NCI-H2107 (cell line): ENCODE measurements at places on chromosomes 1 and 21.

- peak; percentile 48 for DNase-seq
Measured at GRCh38 chr1:181038399-181038873, 4.7 kb downstream of the MR1 start.

DNA sequence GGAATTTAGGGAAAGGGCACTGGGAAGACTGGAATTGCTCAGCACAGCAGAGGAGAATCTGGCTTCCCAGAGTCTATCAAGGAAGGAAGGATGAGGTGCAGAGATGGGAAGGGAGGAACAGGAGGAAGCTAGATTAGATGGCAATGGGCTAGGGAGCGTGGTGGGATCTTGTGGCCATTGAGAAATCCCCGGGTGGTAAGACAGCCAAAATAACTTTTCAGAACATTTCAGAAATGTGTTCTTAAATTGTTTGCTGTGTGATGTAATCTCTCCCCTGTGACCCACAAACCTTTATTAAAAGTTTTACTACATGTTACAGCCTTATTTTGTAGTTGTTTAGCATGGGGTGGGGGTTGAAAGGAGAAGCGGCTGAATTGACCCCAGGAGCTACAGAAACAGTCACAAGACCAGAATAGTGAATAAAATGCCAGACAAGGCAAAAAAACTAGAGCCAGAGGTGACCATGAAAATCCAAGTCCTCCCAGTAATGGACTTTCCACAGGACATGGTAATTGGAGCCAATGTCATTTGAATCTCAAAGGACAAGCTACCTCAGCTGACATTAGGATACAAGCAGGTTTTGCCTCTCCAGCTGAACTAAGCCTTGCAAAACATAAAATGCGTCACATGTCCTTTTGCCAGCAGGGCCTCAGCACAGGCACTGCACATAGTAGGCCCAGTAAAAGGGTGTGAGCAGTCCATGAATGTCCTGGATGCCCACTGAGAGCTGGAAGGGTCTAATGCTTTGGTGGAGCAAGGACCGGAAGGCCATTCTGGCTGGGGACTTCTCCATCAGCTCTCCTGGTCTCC, 980 bp upstream of the AHCYL1 start:
- no peak for DNase-seq

- no peak for DNase-seq
Measured at GRCh38 chr1:67634396-67634935, 50.5 kb upstream of the GADD45A start.

DNA sequence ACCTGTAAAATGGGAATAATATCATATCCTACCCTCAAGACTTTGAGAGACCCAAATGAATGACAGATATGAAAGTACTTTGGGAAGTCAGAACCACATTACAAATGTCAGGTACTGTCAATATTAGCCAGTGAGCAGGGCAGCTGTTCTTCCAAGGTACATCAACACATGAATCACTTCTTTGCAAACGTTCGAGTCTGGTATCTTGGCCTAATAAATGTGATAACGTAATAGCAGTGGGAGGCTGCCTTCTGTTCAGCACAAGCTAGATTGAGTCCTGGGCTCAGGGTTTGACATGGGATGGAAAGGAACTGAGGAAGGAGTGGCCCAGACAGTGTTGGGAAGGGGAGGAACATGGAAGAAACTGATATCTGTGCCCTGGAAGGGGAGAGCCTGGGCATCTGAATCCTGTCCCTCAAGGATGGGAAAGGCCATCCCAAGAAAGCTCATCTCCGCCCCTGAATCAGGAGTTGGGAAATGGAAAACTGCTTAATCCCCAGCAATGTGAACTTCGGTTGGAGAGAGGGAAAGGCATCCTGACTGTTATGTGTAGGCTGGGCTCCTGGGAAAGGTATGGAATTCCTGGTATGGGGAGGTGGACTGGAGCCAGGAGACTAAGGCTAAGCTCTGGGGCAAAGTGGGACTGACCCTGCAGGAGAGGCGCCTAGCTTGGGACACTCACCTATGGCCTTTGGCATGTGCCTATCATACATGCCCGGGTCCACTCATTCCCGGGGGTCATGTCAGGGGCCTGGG, 14.3 kb downstream of the KCNC4 start:
- DNase-seq, result no peak

DNA sequence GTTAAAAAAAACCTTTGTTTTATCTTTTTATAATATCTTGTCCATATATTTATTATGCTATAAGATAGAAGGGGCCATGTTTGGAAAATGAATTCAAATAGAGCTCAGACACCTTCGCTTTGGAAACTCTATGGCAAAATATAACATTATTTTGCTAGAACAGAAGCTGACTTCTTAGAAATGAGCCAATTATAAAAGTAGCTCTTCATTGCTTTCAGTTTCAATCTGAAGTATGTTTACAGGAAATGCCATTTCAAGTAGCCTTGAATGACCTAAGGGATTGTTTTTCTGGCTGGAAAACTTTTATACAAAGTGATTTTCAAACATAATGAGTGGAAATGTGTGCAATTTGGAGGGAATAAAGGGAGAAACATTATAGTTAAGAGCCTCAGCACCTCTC, 37.8 kb upstream of the GBP5 start:
- no peak for DNase-seq

- DNase-seq, result no peak
Measured at GRCh38 chr21:28256837-28257236, 735.8 kb downstream of the LTN1 start.

DNA sequence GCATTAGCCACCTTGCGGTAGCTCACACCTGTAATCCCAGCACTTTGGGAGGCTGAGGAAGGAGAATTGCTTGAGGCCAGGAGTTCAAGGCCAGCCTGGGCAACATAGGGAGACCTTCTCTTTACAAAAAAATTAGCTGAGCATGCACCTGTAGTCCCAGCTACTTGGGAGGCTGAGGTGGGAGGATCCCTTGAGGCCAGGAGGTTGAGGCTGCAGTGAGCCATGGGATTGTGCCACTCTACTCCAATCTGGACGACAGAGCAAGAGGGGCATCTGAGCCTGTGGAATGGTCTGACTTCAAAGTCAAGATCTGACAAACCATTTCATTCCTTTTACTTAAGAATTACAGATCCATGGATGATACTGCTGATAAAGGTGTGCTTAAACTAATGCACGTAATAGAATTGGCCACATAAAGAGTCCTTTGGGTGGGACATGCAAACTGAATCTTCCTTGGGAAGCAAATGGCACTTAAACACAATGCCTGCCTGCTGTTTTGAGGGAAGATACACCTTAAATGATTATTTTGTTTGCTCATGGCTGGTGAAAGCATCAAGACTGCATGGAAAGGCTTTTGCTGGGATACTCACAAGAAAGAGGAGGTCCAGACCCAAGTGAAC, 2.5 kb upstream of the TMEM201 start:
- no peak for DNase-seq

- peak; percentile 90 for DNase-seq
Measured at GRCh38 chr1:16248603-16249516, 11.9 kb upstream of the CPLANE2 start.

DNA sequence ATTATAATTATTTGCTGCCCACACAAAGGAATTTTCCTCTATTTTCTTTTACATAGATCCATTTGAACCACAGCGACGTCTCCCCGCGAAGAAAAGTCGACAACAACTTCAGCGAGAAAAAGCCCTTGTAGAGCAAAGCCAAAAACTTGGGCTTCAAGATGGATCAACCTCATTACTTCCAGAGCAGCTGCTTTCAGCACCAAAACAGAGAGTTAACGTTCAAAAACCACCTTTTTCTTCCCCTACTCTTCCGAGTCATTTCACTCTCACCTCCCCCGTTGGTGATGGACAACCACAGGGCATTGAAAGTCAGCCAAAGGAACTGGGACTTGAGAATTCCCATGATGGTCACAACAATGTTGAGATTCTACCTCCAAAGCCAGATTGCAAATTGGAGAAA, 7.2 kb downstream of the GORAB start:
- DNase-seq, result no peak

DNA sequence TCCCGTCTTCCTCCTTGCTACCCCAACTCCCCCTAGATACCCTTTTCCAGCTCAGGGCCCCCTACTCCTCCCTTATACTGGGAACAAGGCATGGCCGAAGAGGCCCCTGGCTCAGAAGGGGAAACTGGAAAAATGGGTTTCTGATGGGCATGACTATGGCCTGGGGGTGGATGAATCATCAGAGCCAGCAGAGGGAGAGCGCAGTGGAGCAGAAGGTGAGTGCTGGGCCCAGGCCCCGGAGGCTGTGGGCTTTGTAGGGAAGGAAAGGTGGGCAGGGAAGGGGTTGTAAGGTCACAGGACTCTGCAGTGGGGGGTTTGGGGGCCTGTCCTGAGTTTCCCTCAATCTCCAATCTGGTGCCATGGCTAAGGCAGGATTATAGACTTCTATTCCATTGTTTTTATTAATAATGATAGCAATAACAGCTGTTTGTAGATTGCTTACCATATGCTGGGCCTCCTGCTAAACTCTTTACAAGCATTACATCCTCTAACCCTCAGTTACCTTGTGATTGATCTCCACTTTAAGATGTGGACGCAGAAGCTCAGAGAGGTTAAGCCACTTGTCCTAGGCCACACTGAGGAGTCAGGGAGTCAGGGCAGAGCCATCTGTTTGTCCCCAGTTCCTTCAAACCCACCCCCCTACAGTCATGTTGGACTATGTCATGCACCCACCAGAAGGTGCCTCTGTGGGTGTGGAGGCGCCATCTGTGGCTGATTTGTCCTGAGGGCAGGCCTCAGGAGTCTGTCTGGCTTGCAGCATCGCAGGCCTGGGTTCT, 36.2 kb upstream of the ZNF362 start:
- DNase-seq, result no peak

DNA sequence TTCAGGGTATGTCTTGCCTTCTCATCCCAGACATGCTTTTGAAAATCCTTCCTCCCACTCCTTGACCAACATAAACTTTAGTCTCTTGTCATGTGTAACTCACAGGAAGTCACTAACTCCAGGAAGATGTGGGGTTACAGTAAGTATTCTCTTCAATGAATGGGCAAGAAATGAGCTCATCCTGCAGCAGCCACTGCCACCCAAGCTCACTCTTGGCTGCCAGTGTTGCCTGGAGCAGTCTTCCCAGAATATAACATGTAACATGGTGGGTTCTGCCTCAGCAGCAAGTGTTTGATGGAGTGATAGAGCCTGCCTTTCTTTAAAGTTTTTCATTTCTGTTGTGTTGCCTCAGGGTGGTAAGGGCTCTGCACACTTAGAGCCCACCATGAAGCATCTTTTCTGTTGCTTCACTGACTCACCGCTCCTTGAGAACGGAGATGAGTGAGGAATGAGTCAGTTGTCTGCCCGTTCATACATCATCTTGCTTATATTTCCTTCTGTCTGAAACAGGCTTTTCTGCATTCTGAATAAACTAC, 187.0 kb downstream of the TPR start:
- DNase-seq, result no peak

DNA sequence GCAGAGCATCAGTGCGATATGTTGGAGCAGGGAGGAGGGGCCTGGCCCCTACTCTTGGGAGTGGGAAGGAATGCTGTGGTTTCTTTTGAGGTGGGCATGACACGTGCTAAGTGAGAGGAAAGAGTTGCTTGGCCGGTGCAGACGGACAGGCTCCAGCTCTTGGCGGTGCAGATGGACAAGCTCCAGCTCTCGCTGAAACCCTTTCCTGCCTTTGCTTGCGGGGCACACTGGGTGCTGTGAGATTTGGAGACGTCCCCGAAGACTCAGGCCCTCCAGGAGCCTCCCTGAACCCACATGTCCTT, 15.9 kb downstream of the PDXK start:
- no peak for DNase-seq

DNA sequence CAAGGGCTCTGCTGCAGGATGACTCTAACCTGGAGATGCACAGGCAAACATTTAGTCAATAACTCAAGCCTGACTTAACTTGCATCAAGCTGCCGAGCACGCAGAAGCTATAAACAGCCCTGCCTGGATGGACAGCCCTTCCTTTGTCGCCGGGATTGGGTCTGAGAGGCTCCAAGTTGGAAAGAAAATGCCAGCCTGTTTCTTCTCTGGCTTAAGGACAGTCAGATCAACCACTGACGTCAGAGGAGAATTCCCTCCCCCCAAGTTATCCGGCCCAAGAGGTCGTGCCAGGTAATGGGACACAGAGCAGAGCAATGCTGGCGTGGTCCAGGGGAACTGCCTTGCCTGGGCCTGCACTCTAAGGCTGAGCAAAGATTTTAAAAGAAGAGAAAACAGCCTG, 27.1 kb upstream of the LRRC38 start:
- no peak for DNase-seq

DNA sequence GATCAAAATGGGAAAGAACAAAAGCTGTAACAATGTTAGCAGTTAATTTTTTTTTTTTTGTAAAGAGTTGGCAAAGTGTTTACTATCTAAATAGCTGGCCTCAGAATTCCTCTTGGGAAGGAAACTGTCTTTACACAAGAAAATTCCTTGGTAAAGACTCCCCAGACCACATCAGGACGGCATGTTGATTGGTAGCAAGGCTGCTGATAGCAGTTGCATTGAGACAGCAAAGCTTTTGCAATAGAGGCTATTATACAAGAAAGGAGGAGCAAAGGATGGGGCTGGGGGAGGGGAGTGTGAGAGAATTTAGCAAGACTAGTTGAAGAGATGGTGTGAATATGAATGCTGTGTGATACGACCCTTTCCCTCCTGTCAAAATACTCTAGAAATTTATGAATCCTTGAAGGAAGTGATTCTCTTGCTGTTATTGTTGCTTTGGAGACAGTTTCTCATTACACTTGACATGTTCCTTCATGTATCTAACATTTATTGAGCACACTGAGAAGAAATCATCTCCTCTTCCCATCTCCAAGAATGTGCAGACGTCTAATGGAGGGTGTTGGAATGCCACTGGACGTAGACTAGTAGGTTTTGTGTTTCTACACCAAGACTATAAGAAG, 355.6 kb downstream of the SIPA1L2 start:
- no peak for DNase-seq

GRCh38 chr1:44086692-44087474, 31.7 kb upstream of the KLF17 start:
- no peak for DNase-seq

DNA sequence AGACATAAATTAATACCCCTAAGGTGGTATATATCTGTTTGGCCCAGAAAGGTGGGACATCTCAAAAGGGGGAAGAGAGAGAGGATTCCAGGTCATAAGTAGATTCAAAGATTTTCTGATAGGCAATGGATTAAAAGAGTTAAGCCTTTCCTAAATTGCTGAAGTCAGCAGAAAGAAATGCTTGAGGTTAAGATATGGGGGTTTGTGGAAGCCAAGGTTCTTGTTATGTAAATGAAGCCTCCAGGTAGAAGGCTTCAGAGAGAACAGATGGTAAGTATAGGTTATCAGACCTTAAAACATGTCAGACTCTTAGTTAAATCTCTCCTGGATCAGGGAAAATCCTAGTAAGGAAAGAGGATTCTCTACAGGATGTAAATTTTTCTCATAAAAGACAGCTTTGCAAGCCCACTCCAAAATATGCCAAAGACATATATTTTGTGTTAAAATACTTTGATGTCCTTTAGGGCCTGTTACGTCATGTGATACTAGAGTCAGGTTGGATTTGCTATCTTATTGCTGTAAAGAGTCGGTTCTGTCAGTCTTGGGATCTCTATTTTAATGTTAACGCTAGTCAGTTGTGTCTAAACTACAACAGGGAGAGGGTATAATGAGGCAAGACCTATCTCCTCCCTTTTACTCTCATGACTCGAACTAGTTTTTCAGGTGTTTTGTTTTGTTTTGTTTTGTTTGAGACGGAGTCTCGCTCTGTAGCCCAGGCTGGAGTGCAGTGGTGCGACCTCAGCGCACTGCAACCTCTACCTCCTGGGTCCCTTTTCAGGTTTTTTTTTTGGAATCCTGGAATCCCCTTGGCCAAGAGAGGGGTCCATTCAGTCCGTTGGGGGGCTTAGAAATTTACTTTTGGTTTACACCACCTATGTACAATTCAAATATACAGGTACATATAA, 30.6 kb downstream of the RGS2 start:
- no peak for DNase-seq
